ENCODE measurements at places on chromosomes 7 and 10.

GRCh38 chr7:125363873-125364272 is 434.2 kb upstream of the POT1 start:
- DNase-seq = no peak

GRCh38 chr7:131326576-131326975 is 1.1 kb upstream of the MKLN1 start:
- no peak for DNase-seq

DNA sequence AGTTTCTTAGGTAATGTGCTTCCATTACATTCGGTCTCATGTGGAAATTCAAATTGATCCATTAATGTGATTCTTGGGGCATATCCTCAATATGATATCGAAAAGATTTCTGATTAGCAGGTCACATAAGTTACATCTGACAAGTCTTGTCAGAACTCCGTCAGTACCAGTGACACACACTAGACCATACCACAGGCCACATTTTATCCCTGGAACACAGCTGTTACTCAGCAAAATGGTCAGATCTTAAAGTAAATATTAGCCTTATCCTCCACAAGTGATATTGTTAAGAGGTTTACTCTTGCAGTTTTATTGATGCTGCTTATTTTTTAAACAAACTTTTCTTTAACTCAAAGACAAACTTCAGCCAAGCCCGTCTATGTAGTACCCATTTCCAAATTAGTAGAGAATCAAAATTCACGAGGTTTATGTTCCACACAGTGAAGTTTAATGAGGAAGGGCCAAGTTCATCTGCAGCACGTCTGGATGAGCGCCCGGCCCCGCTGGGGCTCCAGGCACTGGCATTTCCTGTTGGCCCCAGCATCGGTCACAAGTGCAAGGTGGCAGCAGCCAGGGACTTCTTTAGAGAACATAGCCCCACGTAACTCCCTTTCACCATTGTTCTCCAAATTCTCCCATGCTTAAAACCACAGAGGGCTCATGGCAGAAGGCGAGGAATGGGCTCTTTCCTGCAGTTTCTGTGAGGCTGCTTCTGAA is 132.2 kb downstream of the VIPR2 start:
- no peak for DNase-seq

GRCh38 chr7:101957744-101958525 is 140.5 kb downstream of the CUX1 start:
- DNase-seq = no peak

DNA sequence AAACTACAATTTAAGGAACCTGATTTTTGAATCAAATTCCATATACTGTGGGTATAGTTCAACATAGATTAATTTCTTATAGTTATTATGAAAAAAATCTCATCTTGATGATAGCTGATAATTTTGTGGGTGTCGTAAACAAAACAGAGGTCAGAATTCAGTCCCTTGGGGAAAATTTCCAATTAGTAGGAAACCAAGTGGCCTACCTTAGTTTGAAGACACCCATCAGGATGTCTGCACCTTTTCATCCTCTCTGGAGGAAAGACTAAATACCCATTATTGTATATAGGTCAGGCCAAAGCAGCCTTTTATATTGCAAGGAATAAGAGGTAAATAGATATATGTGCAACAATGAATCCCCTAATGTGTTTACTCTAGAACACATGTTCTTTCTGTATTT is 6.4 kb downstream of the IKZF1 start:
- no peak for DNase-seq

GRCh38 chr10:129207297-129207696 is 259.7 kb upstream of the MGMT start:
- no peak for DNase-seq

GRCh38 chr10:100114976-100115770 is 33.5 kb upstream of the CPN1 start:
- DNase-seq = no peak

DNA sequence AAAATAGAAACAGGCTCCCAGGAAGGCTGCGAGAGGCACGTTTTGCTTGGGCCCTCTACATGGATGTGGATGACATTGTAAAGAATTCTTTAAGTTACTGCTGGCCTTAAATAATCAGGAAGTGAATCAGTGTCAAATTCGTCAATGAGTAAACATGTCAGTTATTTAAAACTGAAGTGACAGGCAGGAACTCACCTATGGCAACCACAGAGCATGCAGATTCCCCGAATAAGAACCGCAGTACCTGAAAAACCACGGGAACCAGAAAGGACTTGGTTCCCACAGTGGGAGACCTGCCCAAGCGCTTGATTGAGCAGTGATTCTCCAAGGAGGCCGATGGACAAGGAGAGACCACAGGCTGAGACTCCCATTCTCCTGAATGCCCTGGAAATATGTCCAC is 351.2 kb upstream of the AKR1E2 start:
- DNase-seq = no peak

GRCh38 chr10:28366994-28367393 is 64.1 kb upstream of the MPP7 start:
- DNase-seq = no peak

- DNase-seq = no peak
These were observed 158.6 kb downstream of the GRK5 start for GRCh38 chr10:119365773-119366599.

DNA sequence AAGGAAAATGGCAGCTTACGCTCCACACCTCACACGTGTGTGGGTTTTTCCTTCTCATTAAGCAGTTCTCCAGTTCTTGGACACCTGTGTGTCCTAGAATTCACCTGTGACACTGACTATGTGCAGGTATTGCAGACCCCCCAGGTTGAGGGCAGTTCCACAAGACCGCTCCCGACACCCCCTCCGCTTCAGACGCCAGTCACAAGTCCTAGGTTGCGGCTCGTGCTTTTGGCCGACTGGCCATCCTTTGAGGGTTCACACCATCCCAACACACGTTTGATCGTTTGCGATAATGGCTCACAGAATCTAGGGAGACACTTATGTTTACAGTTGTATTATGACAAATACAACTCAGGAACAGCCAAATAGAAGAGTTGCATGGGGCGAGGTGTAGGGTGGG is 44.5 kb downstream of the CAMK1D start:
- no peak for DNase-seq

DNA sequence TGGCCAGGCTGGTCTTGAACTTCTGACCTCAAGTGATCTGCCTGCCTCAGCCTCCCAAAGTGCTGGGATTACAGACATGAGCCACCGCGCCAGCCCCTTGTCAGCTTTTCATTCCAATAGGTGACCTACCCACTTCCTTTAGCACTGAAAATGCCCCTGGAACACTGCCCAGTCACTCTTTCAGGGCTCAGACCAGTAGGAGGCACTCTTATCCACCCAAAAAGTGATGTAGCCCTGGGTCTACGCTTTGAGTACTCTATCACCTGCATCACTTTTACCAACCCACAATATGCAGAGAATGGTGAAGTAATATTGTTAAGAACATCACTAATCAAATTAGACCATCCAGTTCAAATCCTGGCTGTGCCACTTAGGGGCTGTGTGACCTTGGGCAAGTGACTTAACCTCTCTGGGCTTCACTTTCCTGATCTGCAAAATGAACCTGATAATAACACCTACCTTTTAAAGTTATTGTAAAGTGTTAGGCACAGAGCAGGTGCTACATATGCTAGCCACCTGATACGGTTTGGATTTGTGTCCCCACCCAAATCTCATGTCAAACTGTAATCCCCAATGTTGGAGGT is 5.2 kb downstream of the CALN1 start:
- no peak for DNase-seq

DNA sequence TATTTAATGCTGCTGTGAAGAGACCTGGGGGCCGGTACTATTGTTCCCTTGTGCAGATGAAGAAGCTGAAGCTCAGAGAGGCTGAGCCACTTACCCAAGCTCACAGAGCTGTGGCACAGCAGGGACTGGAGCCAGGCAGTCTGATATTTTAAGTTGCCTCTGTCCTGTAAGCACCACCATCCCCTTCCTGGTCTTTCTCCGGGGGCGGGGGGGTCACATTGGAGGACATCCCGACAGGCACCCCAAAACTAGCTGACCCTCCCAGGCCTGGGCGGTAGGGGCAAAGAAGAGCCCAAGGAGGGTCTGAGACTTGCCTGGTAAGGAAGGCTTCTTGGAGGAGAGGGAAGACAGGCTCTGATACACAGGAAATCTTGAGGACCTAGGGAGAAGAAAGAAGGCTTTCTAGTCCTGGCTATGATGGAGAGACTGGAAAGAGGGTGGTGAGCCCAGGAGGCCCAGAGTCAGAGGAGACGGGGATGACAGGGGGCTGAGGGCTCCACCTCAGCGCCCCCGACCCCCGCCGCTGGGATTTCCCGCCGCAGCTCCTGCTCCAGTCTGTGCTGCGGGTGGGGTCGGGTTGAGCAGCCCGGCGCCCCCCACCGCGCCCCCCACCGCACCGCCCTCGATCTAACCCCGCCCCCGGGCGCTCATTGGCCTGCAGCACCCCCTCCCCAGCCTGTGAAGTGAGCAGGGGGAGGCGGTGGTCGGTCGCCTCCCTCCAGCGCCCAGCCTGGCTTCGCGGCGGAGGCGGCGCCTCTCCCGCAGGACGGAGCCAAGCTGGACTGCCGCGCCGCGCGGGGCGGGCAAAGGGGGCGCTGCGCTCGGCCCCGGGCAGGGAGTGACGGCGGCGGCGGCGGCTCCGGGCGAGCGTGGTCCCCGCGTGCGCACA is at the start of gene ADCYAP1R1:
Gene ADCYAP1R1 (plus strand): TSS at position 711 of the 889 bp plus-strand sequence. CDS start 10,957 bp downstream, outside the sequence.
- no peak for DNase-seq

DNA sequence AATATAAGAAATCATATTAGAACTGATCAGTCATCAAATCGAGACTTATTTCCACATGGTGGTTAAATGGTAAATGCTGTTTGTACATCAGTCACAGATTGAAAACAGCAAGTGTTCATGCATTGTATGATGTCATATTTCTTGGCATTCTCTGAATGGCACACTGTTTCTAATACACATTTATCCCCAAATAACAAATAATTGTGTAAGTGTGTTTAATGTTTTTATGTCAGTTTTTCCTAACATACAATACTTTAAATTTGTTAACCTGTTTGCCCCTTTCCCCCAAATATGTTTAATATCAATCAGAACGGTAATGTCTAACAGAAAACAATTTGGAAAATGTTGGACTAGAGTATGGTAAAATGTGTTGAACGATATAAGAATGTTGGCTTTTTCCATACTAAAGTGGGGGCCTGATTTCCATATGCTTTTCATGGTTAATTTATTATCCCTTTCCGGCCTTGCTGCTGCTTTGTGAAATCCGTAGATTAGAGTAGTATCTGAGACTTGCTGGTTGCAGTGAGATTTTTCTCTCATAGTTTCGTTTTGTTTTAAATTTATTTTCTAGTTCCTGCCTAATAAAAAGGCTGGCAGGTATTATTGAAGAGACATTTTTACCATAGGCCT is 23.7 kb downstream of the RAB18 start:
- DNase-seq = no peak

- DNase-seq = no peak
These were observed 95.1 kb upstream of the PFKP start for GRCh38 chr10:2972216-2972615.

GRCh38 chr7:8536431-8536830 is 103.0 kb downstream of the NXPH1 start:
- no peak for DNase-seq

DNA sequence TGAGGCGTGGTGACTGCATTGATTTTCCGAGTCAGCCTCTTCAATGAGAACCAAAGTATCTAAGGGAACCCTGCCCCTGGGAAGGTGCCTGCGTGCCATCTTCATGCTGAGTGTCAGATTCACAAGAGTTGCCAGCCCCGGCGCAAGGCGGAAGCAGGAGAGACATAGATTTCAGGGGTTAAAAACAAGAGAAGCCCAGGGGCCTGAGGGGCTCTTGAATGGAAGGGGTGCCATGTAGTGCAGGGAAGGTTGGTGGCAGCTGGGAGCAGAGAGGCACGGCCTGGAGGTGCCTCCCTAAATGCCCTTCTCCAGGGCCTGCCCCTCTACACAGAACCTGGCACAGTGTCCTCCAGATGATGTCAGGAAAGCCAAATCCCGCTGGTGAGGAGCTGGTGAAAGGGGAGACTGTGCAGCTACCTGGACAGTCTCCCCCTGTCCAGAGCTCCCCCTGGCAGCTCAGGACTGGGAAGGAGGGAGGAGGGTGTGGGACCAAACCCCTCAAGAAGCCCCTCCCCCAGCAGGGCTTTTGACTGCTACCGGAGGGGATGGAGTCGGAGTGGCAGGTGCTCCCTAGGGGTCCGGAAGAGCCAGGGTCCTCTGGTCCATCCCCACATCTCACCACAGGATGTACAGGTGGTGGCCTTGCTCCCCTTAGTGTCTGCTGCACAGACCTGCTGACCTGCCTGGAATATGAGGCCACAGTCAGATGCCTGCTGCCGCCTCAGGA is 137.9 kb downstream of the TCERG1L start:
- no peak for DNase-seq

DNA sequence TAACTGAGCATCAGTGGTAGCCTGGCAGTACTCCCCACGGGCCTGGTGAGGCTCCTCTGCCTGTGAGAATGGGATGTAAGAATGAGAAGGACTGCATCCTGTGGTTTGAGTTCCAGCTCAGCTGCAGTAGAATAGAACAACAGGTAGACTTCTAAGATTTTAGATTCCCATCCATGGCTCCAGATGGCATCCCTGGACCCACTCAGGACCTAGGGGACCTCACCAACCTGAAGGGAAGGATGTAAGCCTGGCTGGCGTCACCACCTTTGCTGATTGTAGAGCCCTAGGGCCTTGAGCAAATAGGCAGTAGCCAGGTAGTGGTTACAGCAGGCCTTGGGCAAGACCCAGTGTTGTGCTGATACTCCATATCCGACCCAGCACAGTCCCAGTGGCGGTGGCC is 9.6 kb upstream of the AOC1 start:
- no peak for DNase-seq

- DNase-seq = no peak
These were observed 3.6 kb upstream of the ZNF862 start for GRCh38 chr7:149834601-149835000.

- DNase-seq = no peak
These were observed 558 bp downstream of the ARHGAP22 start for GRCh38 chr10:48604039-48604990.

DNA sequence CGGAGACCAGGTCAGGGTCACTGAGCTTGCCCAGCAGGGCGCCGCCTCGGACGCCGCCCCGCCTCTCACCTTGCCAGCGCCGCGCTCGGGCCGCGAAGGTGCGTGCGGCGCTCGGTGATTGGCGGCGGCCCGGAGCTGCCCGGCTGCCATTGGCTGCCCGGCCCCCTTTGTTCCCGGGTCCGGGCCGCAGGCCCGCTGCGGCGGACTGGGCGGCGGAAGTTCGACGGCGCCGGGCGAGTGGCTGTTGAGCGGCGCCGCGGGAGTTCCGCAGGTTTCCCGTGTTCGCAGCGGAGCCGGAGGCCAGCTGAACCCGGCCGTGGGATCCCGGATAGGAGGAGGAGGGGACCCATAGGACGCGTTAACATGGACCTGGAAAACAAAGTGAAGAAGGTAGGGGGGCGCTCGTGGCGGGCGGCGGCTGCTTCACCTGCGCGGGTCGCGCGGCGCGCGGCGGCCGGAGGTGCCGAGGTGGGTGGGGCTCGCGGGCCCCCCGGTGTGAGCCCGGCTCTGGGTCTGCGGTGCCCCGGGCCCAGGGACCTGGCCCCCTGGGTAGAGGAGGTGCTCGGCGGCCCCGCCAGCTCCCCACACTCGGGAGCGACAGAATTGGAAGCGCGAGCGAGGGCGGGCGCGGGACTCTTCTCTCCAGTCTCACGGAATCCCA is at the start of gene TES:
Gene TES (plus strand): TSS at position 195 of the 661 bp plus-strand sequence. CDS start 169 bp downstream, at position 364.
- peak; percentile 53 for DNase-seq

GRCh38 chr7:636396-636795 is 90.1 kb upstream of the DNAAF5 start:
- no peak for DNase-seq

All from stimulated activated CD8-positive, alpha-beta memory T cell treated with anti-CD3 and anti-CD28 coated beads, Interleukin-4, amount 100 ng/mL, for 24 hours (primary cell).